Vagina (tissue), 2 donors: ENCODE measurements at places on chromosomes 7 and 10. TPM values are rescaled to one million over a fixed set of nuclear protein-coding genes. Genes with fewer than 3 reads are reported as not detected.

- no peaks in the 10 kb centered on the region for H3K27me3 ChIP-seq
- no peaks in the 10 kb centered on the region for H3K36me3 ChIP-seq
- H3K27ac ChIP-seq, result peak overlapping the region; percentile 49
- DNase-seq, result no peak
- peaks cover 59% of the 10 kb centered on the region for H3K4me1 ChIP-seq
- no peak overlapping the region for H3K4me3 ChIP-seq
Measured at GRCh38 chr10:30831426-30831825, 200.2 kb downstream of the ZNF438 start.

DNA sequence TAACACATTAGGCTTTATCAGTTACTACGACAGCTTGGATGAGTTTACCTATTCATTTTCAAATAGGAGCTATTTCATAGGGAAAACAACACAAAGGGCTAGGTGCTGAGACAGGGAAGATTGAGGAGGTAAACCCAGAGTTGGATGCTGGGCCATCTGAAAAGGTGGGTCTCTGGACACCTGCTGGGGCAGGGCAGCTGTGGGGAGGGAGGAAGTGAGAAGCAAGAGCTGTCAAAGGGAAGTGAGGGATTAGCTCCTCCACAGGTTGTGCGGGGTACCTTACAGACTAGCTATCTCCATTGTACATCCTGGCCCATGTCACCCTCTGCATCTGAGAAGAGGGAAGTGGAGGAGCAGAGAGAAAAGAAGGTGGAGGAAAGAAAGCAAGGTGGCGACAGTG lies 48.9 kb downstream of the BLNK start:
- H3K4me1 ChIP-seq, result no peaks in the 10 kb centered on the region
- H3K36me3 ChIP-seq, result no peaks in the 10 kb centered on the region
- H3K27ac ChIP-seq, result no peak overlapping the region
- no peak overlapping the region for H3K4me3 ChIP-seq
- H3K27me3 ChIP-seq, result no peaks in the 10 kb centered on the region

Gene NFKB2
- 26.8 TPM for total RNA-seq

Gene PRSS37
- not detected for total RNA-seq

Gene H2BK1
- total RNA-seq, result not detected

DNA sequence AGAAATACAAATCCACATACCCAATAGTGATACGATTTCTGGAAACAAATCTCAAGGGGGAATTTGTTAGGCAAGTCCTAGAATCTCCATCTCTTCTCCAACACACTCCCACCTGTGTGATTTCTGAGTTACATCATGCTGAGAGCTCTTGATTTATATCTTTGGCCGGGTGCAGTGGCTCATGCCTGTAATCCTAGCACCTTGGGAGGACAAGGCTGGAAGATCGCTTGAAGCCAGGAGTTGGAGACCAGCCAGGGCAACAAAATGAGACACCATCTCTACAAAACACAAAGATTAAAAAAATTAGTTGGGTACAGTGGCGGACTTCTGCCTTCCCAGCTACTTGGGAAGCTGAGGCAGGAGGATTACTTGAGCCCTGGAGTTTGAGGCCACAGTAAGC lies 1.5 kb upstream of the MTPN start:
- no peak for DNase-seq
- H3K36me3 ChIP-seq, result no peaks in the 10 kb centered on the region
- no peaks in the 10 kb centered on the region for H3K27me3 ChIP-seq
- no peak overlapping the region for H3K4me3 ChIP-seq

Gene SAMD9
- total RNA-seq, result 9.3 TPM

- no peaks in the 10 kb centered on the region for H3K27me3 ChIP-seq
- no peak overlapping the region for H3K4me3 ChIP-seq
- H3K36me3 ChIP-seq, result no peaks in the 10 kb centered on the region
- H3K27ac ChIP-seq, result peak overlapping the region; percentile 95
- peaks cover 68% of the 10 kb centered on the region for H3K4me1 ChIP-seq
- no peak for DNase-seq
Measured at GRCh38 chr7:4742852-4743251, 32.6 kb upstream of the AP5Z1 start.

- no peaks in the 10 kb centered on the region for H3K36me3 ChIP-seq
- H3K4me3 ChIP-seq, result peak overlapping the region; percentile 25
- H3K27me3 ChIP-seq, result no peaks in the 10 kb centered on the region
- peaks cover 57% of the 10 kb centered on the region for H3K4me1 ChIP-seq
Measured at GRCh38 chr7:28065721-28066285, 114.8 kb downstream of the JAZF1 start.

- no peak overlapping the region for H3K27ac ChIP-seq
- H3K4me1 ChIP-seq, result no peaks in the 10 kb centered on the region
- H3K4me3 ChIP-seq, result no peak overlapping the region
- no peak for DNase-seq
- H3K27me3 ChIP-seq, result no peaks in the 10 kb centered on the region
Measured at GRCh38 chr10:21327289-21327993, 198.0 kb downstream of the SKIDA1 start.

Gene CALN1
- 6.9 TPM for total RNA-seq

- H3K27ac ChIP-seq, result no peak overlapping the region
- H3K4me1 ChIP-seq, result no peaks in the 10 kb centered on the region
- no peaks in the 10 kb centered on the region for H3K36me3 ChIP-seq
- H3K27me3 ChIP-seq, result no peaks in the 10 kb centered on the region
- no peak for DNase-seq
Measured at GRCh38 chr7:120070201-120070600, 202.8 kb upstream of the KCND2 start.

DNA sequence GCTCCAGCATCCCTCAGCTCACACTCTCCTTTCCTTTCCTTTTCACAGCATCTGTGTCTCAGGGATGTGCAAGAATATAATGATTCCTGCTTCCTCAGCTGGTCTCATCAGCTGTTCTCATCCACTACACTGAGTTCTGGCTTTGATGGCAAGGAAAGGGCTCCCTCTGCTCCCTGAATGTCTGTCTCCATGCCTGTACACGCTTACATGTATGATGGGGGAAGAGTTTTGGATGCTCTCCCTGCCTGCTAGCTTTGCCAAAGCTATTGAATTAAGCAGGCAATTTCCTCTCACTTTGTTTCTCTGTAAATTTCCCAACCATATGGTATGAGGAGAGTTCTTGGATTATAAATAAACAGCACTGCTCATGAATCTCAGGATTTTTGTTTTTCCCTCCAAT lies 254.5 kb downstream of the SORCS3 start:
- H3K27me3 ChIP-seq, result no peaks in the 10 kb centered on the region
- no peaks in the 10 kb centered on the region for H3K36me3 ChIP-seq
- H3K4me1 ChIP-seq, result no peaks in the 10 kb centered on the region
- H3K4me3 ChIP-seq, result no peak overlapping the region
- DNase-seq, result no peak

Gene CCL24
- not detected for total RNA-seq

DNA sequence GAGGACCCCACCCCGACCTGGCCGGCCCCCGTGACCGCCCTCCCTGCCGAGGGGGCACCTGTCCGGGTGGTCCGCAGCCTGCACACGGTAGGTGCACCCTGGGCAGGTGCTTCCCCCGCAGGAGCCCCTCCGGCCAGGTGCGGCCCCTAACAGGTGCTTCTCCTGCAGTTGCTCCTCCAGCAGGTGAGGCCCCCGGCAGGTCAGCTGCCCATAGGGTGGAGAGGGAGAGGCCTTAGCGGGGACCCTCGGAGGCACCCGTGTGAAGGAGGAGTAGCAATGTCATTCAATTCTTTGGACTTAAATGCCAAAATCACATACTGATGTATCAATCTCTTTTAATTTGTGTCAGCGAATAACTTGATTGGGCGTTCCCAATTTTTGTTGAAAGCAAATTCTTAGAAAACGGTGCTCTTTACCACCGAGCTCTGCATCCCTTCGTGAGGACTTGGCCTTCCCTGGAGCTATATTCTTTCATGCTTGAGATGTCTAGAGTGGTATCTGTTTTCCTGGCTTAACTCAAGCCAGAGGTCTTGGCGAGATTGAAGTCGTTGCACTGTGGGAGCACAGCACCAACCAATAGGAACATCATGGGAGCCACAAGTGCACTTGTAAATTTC lies 738 bp upstream of the NCAPG2 start:
- H3K27me3 ChIP-seq, result no peaks in the 10 kb centered on the region
- no peak for DNase-seq
- H3K4me1 ChIP-seq, result peaks cover 14% of the 10 kb centered on the region

DNA sequence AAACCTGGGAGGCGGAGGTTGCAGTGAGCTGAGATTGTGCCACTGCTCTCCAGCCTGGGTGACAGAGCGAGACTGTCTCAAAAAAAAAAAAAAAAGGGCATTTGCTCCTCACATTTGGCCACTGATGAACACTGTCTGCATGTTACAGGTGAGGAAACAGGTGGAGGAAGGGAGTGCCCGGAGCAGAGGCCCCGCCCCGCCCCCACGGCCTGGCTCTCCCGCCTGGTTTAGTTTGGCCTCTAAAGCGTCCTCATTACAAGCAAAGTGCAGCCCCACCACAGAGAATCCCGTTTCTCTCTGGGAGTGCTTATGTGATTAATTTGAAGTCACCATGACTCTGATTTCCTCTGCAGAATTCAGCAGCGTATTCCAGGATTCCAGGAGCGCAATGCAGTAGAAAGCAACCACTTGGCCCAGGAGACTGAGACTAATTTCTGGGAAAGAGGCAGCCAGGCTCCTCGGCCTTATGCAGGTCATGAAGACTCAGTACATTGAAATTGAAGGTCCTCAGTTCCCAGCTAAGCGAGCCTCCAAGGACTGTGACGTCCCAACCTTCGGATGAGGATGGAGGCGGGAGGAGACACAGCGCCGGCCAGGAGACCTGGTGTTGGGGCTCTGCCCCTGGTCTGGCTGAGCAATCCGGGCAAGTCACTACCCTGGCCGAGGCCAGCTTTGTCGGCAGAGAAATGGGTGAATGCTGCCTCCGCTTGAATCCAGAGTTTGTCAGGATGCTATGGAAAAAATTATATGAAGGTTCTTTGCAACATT lies 44.7 kb downstream of the RBM17 start:
- peaks cover 19% of the 10 kb centered on the region for H3K4me1 ChIP-seq
- H3K27ac ChIP-seq, result no peak overlapping the region
- H3K36me3 ChIP-seq, result no peaks in the 10 kb centered on the region
- DNase-seq, result no peak
- H3K4me3 ChIP-seq, result no peak overlapping the region
- no peaks in the 10 kb centered on the region for H3K27me3 ChIP-seq

DNA sequence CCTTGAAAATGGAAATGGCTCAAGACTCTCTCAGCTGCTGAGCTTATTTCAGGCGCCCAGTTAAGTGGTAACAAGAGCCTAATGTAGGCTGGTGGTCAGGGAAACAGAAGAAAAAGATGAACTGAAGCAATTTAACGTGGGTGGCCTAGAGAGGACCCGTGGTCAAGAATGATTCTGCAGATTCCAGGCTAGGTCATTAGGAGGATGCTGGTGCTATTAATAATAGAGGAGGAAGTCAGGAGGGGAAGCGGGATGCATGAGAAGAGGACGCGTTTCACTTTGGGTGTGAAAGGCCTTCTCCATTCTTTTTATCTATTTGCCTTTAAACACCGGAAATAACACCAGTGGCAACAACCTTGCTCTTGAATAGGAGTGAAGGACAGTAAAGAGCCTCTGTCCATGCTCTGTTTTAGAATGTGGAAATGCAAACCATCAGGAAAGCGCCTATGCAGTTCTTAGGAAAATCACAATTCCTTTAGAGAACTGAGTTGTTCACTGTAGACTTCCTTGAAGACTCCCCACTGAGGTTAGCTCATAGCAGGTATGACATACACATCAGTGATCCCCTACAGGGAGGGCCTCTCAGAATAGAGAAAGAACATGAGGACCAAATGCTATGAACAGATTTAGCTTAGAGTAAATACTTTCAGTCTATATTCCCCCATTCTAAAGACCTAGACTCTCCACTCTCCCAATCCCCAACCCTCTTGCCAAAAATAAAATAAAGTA lies 8.6 kb downstream of the LIPA start:
- H3K27me3 ChIP-seq, result no peaks in the 10 kb centered on the region
- H3K27ac ChIP-seq, result no peak overlapping the region
- no peak overlapping the region for H3K4me3 ChIP-seq
- no peaks in the 10 kb centered on the region for H3K36me3 ChIP-seq
- H3K4me1 ChIP-seq, result peaks cover 13% of the 10 kb centered on the region
- DNase-seq, result no peak

- H3K36me3 ChIP-seq, result no peaks in the 10 kb centered on the region
- H3K27ac ChIP-seq, result peak overlapping the region; percentile 33
- peaks cover 39% of the 10 kb centered on the region for H3K4me1 ChIP-seq
- H3K27me3 ChIP-seq, result no peaks in the 10 kb centered on the region
Measured at GRCh38 chr10:44983895-44984278, 5.3 kb upstream of the DEPP1 start.

Gene NPC1L1
- total RNA-seq, result 0.49 TPM

GRCh38 chr7:147775516-147776284 lies 814.9 kb upstream of the C7orf33 start:
- no peak for DNase-seq
- no peak overlapping the region for H3K27ac ChIP-seq
- H3K4me1 ChIP-seq, result no peaks in the 10 kb centered on the region
- no peaks in the 10 kb centered on the region for H3K27me3 ChIP-seq
- no peaks in the 10 kb centered on the region for H3K36me3 ChIP-seq

Gene HK1
- 106 TPM for total RNA-seq

- no peak overlapping the region for H3K4me3 ChIP-seq
- H3K4me1 ChIP-seq, result no peaks in the 10 kb centered on the region
- H3K36me3 ChIP-seq, result peaks cover 41% of the 10 kb centered on the region
- no peak overlapping the region for H3K27ac ChIP-seq
Measured at GRCh38 chr10:35056133-35056532, 34.0 kb downstream of the CUL2 start.

Gene DGKI
- 1.2 TPM for total RNA-seq

DNA sequence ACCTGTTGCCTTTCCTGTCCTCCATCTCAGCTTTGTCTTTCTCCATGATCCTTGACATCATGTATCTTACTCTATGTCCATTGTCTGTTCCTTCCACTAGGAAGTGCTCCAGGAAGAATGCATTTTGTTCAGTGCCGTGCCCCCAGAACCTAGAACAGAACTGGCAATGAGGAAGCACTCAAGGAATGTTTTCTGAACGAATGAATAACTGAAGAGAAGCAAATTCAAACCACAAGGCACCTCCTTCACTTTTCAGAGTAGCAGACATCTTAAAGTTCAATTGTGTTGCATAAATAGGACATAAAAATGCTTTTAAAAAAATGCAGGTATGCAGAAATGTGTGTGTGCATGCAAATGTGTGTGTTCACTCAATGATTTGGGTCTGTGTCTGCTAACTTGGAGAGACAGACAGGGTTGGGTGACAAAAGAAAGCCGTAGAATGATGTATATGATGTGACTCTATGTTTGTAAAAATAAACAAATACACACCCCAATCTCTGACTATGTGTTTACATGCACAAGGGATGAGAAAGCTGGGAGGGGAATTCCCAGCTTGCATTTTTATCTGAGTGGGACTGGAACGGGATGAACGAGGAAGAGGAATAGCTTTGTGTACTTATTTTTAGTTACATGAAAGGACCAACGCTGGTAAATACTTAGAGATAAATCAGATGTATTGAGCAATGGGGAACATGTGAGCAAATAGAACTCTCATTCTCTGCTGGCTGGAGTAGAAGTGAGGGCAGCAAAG lies 237.7 kb downstream of the FANK1 start:
- peaks cover 4% of the 10 kb centered on the region for H3K4me1 ChIP-seq
- no peak overlapping the region for H3K27ac ChIP-seq
- H3K36me3 ChIP-seq, result no peaks in the 10 kb centered on the region
- no peaks in the 10 kb centered on the region for H3K27me3 ChIP-seq
- no peak for DNase-seq
- no peak overlapping the region for H3K4me3 ChIP-seq
